ENCODE measurements at places on chromosomes 7 and 10. TPM values are rescaled to one million over a fixed set of nuclear protein-coding genes. Genes with fewer than 3 reads are reported as not detected.

CALML5 gene
- 36.7 TPM for total RNA-seq

TUBAL3 gene
- total RNA-seq: 0.35 TPM

DLX6 gene
- total RNA-seq: not detected

FLNC gene
- total RNA-seq: 0.84 TPM

ST7 gene
- 13.3 TPM for total RNA-seq

FAM180A gene
- not detected for total RNA-seq
